ENCODE measurements at places on chromosomes 2 and 18.

DNA sequence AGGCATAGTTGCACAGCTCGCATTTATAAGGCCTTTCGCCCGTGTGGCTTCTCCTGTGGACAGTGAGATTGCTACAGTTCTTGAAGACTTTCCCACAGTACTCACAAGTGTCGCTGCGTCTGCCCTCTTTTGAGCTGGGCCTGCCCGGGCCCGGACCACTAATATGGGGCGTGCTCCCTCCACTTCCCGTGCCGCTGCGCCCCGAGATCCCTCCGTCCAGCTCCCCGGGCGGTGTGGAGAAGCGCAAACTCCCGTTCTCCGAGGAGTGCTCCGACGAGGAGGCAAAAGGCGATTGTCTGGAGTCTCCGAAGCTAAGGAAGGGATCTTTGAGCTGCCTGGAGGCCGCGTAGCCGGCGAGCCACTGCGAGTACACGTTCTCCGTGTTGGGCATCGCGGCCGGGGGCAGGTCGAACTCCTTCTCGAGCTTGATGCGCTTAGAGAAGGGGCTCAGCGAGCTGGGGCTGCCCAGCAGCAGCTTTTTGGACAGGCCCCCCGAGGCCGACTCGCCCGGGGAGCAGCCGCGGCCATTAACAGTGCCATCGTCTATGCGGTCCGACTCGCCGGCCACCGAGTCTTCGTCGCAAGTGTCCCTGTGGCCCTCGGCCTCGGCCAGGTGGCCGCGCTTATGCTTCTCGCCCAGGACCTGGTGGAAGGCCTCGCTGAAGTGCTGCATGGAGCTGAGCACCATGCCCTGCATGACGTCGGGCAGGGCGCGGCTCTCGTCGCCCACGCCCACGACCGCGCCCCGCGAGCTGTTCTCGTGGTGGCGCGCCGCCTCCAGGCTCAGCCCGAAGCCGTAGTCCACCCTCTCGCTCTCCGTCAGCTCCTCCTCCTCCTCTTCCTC lies 92.7 kb downstream of the BCL11A start:
- DNase-seq, result no peak

- no peak for DNase-seq
Measured at GRCh38 chr2:898319-898718, 52.3 kb upstream of the SNTG2 start.

GRCh38 chr2:237501892-237502513 lies 15.0 kb downstream of the MLPH start:
- no peak for DNase-seq

GRCh38 chr2:65420712-65421431 lies 11.5 kb downstream of the SPRED2 start:
- peak; percentile 69 for DNase-seq
